Activated B cell treated with CpG ODN at 0.5 μM for 24 hours (primary cell): ENCODE measurements at places on chromosomes 11 and 22.

- no peak overlapping the region for H3K4me3 ChIP-seq
- H3K27me3 ChIP-seq = no peaks in the 10 kb centered on the region
- H3K27ac ChIP-seq = no peak overlapping the region
- DNase-seq = no peak
Measured at GRCh38 chr11:103434073-103434411, 324.8 kb downstream of the DYNC2H1 start.

GRCh38 chr11:90228056-90228455 lies 5.2 kb upstream of the CHORDC1 start:
- no peak overlapping the region for H3K4me3 ChIP-seq
- DNase-seq = no peak
- peaks cover 7% of the 10 kb centered on the region for H3K4me1 ChIP-seq

GRCh38 chr11:122778148-122778547 lies 60.2 kb upstream of the CRTAM start:
- peaks cover 10% of the 10 kb centered on the region for H3K4me1 ChIP-seq
- H3K27me3 ChIP-seq = no peaks in the 10 kb centered on the region
- H3K27ac ChIP-seq = no peak overlapping the region
- H3K36me3 ChIP-seq = peaks cover 3% of the 10 kb centered on the region

- no peak overlapping the region for H3K27ac ChIP-seq
- no peak overlapping the region for H3K4me3 ChIP-seq
- no peaks in the 10 kb centered on the region for H3K27me3 ChIP-seq
- no peak for DNase-seq
- H3K36me3 ChIP-seq = no peaks in the 10 kb centered on the region
- peaks cover 32% of the 10 kb centered on the region for H3K4me1 ChIP-seq
Measured at GRCh38 chr11:34609850-34610249, 11.0 kb upstream of the EHF start.

DNA sequence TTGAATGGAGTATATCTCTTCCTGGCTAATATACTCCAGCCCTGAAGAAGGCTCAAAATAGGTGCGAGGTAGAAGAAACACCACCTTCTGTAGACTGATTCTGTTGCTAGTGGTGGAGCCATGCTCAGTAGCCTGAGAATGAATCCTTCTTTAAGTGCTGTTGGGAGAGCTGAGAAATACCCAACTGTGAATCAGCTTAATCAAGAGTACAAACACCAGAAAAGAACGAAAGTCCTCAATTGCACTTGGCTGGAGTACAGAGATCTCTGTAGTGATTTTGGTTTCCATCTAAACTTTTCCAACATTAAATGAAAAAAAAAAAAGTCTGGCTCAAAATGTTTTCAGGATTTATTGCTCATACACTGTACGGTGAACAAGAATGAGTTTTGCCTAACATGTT lies 619.1 kb downstream of the METTL15 start:
- H3K36me3 ChIP-seq = no peaks in the 10 kb centered on the region
- H3K27me3 ChIP-seq = no peaks in the 10 kb centered on the region
- no peak for DNase-seq
- no peaks in the 10 kb centered on the region for H3K4me1 ChIP-seq

GRCh38 chr11:35330931-35331330 lies 88.4 kb downstream of the SLC1A2 start:
- peak overlapping the region; percentile 32 for H3K4me3 ChIP-seq
- no peak for DNase-seq
- peaks cover 68% of the 10 kb centered on the region for H3K4me1 ChIP-seq
- H3K27me3 ChIP-seq = no peaks in the 10 kb centered on the region
- no peaks in the 10 kb centered on the region for H3K36me3 ChIP-seq
- H3K27ac ChIP-seq = peak overlapping the region; percentile 90

DNA sequence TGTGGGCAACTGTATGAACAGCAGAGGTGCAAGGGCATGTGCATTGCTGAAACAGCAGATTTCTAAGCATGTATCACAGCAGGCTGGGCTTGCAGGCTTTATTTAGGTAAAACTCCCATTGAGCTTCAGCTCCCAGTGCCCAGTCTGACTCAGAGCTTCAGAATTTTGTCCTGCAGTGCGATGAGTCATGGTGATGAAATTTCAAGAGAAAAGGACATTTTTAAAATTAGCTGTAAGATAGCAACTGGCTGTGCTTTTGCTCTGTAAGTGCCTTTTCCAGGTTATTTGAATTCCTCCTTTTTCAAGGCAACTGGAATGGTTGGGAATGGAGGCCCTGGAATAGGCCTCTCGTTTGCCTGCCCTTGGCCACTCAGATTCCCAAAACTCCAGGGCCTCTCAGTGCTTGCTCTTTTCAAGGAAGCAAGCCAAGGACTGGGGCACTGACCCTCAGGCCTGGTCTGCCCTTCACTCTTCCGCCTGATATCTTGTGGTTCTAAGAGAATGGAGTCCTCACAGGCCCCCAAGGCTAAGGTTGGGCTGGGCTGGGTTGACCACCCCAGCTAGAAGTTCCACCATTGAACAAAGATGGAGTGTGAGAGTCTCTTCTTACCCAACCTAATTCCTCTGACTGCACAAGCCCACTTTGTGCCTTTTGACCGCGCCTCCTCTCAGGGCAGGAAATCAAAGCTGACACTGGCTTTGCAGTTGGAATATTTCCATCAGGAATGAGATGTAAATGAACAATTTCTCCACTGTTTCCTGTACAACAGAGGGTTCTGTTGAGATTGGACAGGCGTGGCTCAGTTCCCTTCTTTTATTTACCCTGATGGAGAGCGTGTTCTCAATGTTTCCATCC lies 59.5 kb upstream of the PRSS23 start:
- no peak overlapping the region for H3K27ac ChIP-seq
- no peaks in the 10 kb centered on the region for H3K4me1 ChIP-seq
- H3K36me3 ChIP-seq = no peaks in the 10 kb centered on the region
- H3K4me3 ChIP-seq = no peak overlapping the region

- no peak for DNase-seq
- H3K4me1 ChIP-seq = peaks cover 9% of the 10 kb centered on the region
- H3K4me3 ChIP-seq = no peak overlapping the region
- H3K27me3 ChIP-seq = peaks cover 28% of the 10 kb centered on the region
Measured at GRCh38 chr11:118618991-118619375, 11.6 kb downstream of the PHLDB1 start.
